Activated naive CD4-positive, alpha-beta T cell (primary cell): ENCODE measurements at places on chromosomes 12 and 14.

DNA sequence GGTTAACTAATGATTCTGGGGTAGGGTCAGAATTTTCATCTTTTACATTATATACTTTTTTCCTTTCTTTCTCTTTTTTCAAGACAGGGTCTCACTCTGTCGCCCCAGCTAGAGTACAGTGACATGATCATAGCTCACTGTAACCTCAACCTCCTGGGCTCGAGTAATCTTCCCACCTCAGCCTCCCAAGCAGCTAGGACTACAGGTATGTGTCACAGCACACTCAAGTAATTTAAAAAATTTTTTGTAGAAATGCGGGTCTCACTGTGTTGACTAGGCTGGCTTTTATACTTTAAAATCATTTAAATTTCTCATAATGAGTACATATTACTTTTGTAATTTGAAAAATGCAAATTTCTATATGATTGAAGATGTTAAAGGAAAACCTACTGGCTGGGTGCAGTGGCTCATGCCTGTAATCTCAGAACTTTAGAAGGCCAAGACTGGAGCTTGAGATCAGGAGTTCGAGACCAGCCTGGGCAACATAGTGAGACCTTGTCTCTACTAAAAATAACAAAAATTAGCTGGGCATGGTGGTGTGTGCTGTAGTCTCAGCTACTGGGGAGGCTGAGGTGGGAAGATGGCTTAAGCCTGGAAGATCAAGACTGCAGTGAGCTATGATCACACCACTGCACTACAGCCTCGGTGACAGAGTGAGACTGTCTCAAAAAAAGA lies 25.7 kb downstream of the R3HDM2 start:
- no peak for DNase-seq

DNA sequence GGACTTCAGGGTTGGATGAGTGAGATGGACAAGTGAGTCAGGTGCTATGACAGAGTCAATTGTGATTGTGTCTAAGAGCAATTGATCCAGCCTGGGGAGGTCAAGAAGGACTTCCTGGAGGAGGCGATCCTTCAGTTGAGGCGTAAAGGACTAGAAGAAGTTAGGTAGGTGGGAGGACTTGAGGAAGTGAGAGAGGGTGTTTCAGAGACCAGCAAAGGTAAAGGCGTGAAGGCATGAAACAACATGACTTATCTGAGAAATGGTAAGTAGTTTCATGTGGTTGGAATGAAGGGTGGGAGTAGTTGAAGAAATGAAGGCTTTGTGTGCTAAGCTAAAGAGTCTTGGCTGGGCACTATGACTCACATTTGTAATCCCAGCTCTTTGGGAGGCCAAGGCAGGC lies 48.9 kb upstream of the PPP1CC start:
- DNase-seq: no peak

DNA sequence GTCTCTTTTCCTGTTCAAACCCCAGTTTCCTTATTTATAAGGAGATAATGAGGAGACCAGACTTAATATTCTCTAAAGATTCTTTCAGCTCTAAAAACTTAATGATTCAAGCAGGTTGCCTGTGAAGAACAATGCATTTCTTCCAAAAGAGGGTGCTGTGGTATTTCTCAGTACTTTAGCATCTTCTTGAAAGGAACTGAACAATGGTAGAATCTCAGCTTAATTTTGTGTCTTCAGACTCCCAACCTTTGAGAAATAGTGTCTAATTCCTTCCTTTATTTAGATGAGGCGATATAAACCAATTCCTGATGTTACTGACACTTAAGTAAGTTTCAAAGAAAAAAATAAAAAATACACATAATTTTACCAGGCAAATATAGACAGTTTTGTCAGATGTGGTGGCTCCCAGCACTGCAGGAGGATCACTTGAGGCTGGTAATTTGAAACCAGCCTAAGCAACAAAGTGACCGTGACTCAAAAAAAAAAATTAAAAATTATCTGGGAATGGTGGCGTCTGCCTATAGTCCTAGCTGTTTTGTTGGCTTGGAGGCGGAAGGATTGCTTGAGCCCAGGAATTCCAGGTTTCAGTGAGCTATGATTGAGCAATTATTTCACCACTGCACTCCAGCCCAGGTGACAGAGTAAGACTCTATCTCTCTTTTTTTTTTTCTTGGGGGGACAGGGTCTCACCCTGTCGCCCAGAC lies 76.9 kb upstream of the PSMA6 start:
- no peak for DNase-seq

GRCh38 chr14:31932675-31933074 lies 144.4 kb upstream of the ARHGAP5 start:
- DNase-seq: no peak

GRCh38 chr12:5043589-5044419 lies at the start of gene KCNA5:
KCNA5 (plus strand) TSS chr12:5043879; CDS start chr12:5044148, 269 bp downstream.
- no peak for DNase-seq

DNA sequence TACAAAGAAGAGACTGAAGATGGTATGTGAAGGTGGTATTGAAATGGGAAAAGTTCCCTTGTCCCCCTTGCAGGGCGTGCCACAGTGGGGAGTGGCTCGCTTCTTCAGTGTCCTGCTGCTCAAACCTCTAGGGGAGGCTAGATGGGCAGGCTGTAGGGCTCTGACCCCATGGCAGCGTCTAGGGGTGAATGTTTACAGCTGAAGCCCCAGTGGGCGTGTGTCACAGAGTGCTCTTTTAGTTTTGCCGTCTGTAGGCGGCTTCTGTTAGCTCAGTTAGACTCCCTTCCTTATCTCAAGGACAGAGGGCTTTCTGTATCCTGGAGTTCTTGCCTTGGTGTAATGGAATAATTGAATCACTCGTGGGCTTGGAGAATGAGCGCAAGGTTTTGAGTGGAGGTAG lies 266.2 kb downstream of the RAD51B start:
- no peak for DNase-seq

DNA sequence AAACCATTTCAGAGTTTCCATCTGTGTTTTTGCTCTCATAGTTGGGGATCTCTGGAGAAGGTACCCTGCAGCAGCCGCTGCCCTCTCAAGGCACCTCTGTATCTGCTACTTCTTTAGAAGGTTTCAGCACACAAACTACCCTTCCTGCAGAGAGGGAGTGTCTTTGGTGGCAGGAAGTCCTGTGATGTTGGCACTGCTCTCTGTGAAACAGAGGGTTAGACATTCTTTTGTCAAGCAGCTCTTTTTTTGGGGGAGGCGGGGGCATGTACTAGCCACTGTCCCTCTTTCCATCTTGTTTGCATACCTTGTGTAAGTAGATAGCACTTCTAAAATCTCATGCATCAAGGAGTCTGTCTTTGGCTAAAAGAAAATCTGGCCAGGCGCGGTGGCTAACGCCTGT lies 352.6 kb downstream of the BMP4 start:
- DNase-seq: no peak

DNA sequence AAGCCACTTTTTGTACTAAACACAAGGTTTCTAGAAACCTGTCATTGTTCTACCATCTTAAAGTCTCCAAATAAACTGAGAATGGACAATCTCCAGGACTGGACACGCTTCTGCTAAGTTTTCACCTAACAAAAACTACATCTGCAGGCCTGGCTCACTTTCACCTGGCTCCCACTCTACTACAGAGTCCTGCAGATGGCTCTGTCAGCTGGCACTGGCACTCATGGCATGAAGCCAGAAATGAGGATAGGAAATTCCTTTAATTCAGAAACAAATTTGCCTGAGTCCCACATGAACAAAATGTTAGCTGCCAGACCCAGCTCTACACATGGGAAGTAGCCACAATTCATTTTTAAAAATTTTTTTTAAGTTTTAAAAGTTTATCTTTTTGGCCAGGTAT lies 42.1 kb downstream of the STXBP6 start:
- no peak for DNase-seq

GRCh38 chr12:100675432-100675831 lies 101.9 kb downstream of the GAS2L3 start:
- no peak for DNase-seq

- DNase-seq: no peak
These were observed 112.5 kb upstream of the HIF1A start for GRCh38 chr14:61582815-61583214.

DNA sequence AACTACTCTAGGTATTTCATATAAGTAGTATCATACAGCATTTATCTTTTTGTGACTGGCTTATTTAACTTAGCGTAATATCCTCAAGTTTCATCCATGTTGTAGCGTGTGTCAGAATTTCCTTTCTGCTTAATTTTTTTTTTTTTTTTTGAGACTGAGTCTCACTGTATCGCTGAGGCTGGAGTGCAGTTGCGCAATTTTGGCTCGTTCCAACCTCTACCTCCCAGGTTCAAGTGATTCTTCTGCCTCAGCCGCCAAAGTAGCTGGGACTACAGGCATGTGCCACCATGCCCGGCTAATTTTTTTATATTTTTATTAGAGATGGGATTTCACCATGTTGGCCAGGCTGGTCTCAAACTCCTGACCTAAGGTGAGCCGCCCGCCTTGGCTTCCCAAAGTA lies 28.9 kb downstream of the PNMA1 start:
- DNase-seq: no peak

DNA sequence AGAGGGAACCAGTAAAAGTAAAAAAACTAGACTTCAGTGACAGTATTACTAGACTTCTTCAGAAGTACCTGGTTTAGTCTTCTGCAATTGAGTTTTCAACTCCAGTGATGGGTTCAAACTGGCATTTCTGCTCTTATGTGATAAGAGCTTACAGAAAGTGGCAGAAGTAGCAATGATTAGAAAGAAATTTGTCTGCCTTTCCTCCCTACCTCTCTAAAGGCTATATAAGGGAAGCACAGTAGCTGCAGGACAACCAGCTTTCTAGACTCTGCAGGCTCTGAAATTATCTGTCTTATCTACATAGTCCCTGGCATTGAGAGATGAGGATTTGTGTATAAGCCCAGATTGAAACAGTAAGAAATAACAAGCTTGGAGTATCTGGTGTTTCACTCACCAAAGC lies 107.5 kb downstream of the DAAM1 start:
- no peak for DNase-seq

- no peak for DNase-seq
These were observed 27.1 kb upstream of the TMTC2 start for GRCh38 chr12:82659343-82660207.

GRCh38 chr14:104676694-104677511 lies 12.5 kb upstream of the INF2 start:
- DNase-seq: no peak

DNA sequence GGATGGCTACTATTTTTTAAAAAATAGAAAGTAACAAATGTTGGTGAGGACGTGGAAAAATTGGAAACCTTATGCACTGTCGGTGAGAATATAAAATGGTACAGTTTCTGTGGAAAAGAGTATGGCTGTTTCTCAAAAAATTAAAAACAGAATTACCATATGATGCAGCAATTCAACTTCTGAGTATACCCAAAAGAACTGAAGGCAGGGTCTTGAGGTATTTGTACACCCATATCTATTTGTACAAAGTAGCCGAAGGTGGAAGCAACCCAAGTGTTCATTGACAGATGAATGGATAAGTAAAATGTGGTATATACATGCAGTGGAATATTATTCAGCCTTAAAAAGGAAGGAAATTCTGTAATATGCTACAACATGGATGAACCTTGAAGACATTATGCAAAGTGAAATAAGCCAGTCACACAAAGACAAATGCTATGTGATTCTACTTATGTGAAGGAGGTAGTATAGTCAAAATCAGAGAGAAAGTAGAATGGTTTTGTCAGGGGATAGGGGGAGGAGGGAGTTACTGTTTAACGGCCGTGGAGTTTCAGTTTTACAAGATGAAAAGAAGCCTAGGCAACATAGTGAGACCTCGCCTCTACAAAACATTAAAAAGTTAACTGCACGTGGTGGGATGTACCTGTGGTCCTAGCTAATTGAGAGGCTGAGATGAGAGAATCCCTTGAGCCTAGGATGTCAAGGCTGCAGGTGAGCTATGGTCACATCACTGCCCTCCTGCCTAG lies 38.4 kb upstream of the CCT2 start:
- DNase-seq: no peak

DNA sequence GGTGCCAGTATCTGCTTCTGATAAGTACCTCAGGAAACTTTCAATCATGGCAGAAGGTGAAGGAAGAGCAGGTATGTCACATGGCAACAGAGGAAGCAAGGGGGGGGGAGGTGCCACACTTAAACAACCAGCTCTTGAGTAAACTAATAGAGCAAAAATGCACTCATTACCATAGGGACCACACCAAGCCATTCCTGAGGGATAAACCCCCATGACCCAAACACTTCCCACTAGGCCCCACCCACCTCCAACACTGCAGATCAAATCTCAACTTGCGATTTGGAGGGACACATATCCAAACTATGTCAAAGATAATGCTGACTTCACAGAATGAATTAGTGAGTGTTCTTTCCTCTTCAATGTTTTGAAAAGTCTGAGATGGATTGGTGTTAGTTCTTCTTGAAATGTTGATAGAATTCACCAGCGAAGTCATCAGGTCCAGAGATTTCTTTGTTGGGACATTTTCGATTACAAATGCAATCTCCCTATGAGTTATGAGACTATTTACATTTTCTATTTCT lies 16.6 kb downstream of the TFCP2 start:
- DNase-seq: no peak

DNA sequence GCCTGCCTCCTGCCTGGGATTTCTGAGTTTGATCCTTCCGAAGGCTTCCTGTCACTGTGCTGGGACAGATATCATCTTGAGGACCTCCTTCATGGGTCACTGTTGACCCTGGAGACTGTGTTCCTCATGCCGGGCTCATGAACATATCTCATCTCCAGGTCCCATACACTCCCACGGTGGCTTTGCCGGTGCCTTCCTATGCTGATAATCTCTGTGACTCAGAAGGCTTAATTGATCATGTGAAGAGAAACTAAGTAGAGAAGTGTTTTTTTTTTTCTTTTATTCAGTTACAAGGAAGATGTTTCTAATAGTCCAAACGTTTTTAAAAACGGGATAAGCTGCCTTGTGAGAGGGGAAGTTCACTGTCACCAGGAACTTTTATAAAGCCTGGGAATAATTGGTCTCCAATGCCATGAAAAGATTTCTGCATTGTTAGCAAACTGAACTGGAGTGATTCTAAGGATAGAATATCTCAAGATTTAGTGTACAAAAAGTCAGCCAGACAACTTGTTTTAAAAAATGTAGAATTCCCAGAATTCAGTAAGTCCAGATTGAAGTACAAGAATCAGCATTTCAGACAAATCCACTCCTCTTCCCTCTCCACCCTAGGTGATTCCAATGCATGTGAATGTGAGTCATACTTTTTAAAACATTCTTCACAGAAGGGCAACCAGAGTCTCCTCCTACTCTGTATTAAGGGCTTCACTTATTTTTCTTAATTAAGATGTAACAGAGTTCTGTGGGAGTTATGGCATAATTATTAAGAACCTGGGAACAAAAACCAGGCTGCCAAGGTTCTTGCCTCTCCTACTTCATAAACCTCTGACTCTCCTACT lies 139.8 kb upstream of the LGR5 start:
- no peak for DNase-seq

GRCh38 chr12:49661746-49662145 lies 38.4 kb downstream of the PRPF40B start:
- no peak for DNase-seq

DNA sequence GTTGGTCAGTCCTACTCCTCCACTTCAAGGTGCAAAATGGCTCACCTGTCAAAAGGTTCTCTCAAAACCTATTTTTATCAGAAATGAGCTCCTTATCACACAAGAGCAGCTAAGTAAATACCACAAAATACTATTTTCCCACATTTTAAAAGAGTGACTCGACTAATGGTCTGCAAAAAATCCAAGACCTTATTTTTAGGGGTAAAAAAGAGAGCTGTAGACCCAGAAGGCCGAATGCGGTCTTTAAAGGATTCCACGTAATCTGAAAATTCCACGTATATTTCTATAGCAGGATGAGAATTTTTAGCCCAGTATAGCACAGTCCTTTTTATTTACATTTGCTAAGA lies 3.8 kb downstream of the C14orf93 start:
- DNase-seq: no peak
